ENCODE measurements at places on chromosomes 13 and 19. TPM values are rescaled to one million over a fixed set of nuclear protein-coding genes. Genes with fewer than 3 reads are reported as not detected.

GRCh38 chr19:50772476-50772875 is 2.2 kb downstream of the GPR32 start:
- no peak for DNase-seq
- H3K36me3 ChIP-seq: no peaks in the 10 kb centered on the region
- no peak overlapping the region for H3K27ac ChIP-seq
- H3K4me3 ChIP-seq: no peak overlapping the region
- H3K27me3 ChIP-seq: peaks cover 3% of the 10 kb centered on the region

GRCh38 chr19:7526059-7526929 is 3.9 kb downstream of the MCOLN1 start:
- peaks cover 12% of the 10 kb centered on the region for H3K36me3 ChIP-seq
- H3K27me3 ChIP-seq: no peaks in the 10 kb centered on the region
- DNase-seq: no peak
- no peak overlapping the region for H3K4me3 ChIP-seq
- H3K4me1 ChIP-seq: peaks cover 13% of the 10 kb centered on the region
- H3K27ac ChIP-seq: no peak overlapping the region

- H3K4me1 ChIP-seq: peaks cover 11% of the 10 kb centered on the region
- peak; percentile 67 for DNase-seq
- peaks cover 35% of the 10 kb centered on the region for H3K36me3 ChIP-seq
These were observed 1466.1 kb downstream of the UQCRFS1 start for GRCh38 chr19:27746691-27747380.

GRCh38 chr13:105462098-105462497 is 1073.4 kb downstream of the EFNB2 start:
- H3K27me3 ChIP-seq: no peaks in the 10 kb centered on the region
- no peak for DNase-seq
- H3K4me3 ChIP-seq: no peak overlapping the region
- H3K27ac ChIP-seq: no peak overlapping the region
- peaks cover 31% of the 10 kb centered on the region for H3K4me1 ChIP-seq

DNA sequence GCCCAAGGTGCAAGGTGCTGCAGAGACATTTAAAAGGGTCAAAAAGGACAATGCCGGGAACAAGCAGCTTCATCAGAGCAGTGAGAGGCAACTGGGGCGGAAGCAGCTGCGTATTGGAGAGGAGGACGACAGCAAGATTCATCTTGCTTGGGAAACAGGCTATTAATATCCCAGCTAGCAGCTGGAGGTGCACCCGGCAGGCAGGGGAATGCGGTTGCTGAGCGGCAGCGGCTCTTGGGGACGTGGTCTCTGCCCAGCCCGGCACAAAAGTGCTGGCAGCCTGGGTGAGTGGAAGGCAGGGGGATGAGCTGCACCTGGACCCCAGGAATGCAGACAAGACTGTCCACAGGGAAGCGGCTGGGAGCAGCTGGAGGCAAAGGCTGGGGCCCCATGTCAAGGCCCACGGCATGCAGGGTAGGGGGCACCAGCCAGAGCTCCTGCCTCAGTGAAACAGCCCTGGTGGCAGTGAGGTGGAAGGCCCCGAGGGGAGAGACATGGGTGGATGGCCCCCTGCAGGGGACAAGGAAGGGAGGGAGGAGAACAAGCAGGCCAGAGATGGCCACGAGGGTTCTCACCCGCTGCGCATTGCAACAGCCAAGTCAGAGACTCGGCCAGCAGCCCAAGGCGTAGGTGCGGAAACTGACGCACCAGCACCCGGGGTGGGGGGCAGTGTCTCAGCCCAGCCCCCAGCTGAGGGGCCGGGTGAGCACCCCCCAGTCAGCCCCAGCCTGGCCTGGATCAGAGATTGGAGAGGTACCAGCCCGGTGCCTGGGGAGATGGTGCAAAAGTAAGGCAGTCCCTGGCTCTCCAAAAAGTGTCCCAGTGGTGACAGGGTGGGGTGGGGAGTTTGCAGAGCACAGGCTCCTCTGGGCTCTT is 34.4 kb downstream of the PEPD start:
- H3K27me3 ChIP-seq: no peaks in the 10 kb centered on the region
- H3K4me3 ChIP-seq: no peak overlapping the region
- no peak overlapping the region for H3K27ac ChIP-seq
- H3K4me1 ChIP-seq: no peaks in the 10 kb centered on the region

- peaks cover 1% of the 10 kb centered on the region for H3K36me3 ChIP-seq
- H3K27ac ChIP-seq: no peak overlapping the region
- H3K4me1 ChIP-seq: no peaks in the 10 kb centered on the region
- DNase-seq: no peak
These were observed 9.0 kb downstream of the FPR3 start for GRCh38 chr19:51803967-51804366.

GRCh38 chr13:97505017-97505416 is 71.0 kb downstream of the RAP2A start:
- no peak for DNase-seq
- H3K36me3 ChIP-seq: no peaks in the 10 kb centered on the region
- H3K4me3 ChIP-seq: no peak overlapping the region
- H3K27ac ChIP-seq: no peak overlapping the region
- peaks cover 8% of the 10 kb centered on the region for H3K4me1 ChIP-seq

- peaks cover 5% of the 10 kb centered on the region for H3K27me3 ChIP-seq
- no peaks in the 10 kb centered on the region for H3K36me3 ChIP-seq
- no peaks in the 10 kb centered on the region for H3K4me1 ChIP-seq
These were observed 60.3 kb upstream of the CLDN10 start for GRCh38 chr13:95492044-95492801.

DNA sequence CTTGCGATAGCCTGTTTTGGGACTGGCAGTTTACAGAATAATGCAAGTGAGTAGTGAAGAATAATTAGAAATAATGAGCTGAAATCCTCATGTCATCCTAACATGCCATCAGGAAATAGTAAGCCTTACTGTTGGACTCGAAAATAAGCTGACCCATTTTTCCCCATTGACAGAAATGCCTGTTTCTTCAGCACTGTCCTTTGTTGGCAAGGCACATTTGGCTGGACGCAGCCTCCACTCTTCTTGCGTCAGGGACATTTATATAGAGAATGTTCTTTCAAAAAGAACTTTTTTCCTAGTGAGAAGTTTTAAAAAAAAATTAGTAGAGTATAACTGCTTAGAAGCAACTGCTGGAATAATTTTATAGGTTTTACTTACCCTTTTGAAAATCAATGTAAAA is 47.1 kb downstream of the ARHGAP35 start:
- H3K4me1 ChIP-seq: peaks cover 51% of the 10 kb centered on the region
- no peaks in the 10 kb centered on the region for H3K27me3 ChIP-seq
- no peak overlapping the region for H3K4me3 ChIP-seq
- H3K36me3 ChIP-seq: peaks cover 5% of the 10 kb centered on the region

- no peak overlapping the region for H3K4me3 ChIP-seq
- no peak overlapping the region for H3K27ac ChIP-seq
- H3K27me3 ChIP-seq: peaks cover 2% of the 10 kb centered on the region
- no peaks in the 10 kb centered on the region for H3K36me3 ChIP-seq
These were observed 165.3 kb downstream of the IER2 start for GRCh38 chr19:13315495-13315894.

- peak; percentile 44 for DNase-seq
- peak overlapping the region; percentile 96 for H3K27ac ChIP-seq
- H3K4me1 ChIP-seq: peaks cover 27% of the 10 kb centered on the region
- no peaks in the 10 kb centered on the region for H3K27me3 ChIP-seq
- H3K4me3 ChIP-seq: peak overlapping the region; percentile 92
- peaks cover 16% of the 10 kb centered on the region for H3K36me3 ChIP-seq
These were observed 744 bp downstream of the ZNF805 start for GRCh38 chr19:57241176-57241575.

DNA sequence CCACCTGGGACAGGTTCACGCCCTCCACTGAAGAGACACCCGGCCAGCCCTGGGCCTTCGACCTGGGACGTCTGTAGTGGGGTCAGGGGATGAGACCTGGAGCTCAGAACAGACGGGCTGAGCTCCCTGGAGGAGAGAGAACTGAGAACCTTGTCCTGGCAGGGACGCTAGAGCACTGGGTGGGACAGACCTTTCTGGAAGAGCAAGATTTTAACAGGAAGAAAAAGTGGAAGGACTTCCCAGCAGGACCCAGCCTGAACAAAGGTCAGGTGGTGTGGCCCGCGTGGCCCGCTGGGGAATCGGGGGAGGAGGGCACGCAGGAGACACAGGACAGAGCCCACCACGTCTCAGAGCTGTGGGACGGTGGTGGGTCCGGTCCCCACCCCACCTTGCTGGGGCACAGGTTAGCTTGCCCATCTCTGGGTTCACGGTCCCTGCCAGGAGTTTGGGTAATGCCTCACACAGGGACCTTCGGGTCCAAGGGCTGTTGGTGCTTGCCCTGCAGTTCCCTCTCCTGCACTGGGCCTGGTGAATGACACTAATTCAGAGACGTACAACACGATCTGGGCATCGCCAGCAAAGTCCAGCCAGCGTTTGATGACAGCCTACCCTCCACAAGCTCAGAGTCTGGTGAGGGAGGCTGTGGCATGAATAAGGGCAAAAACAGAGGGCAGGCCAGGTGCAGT is 1.2 kb upstream of the EFNA2 start:
- H3K4me1 ChIP-seq: peaks cover 14% of the 10 kb centered on the region
- H3K36me3 ChIP-seq: peaks cover 2% of the 10 kb centered on the region
- no peak for DNase-seq
- peak overlapping the region; percentile 62 for H3K4me3 ChIP-seq

DNA sequence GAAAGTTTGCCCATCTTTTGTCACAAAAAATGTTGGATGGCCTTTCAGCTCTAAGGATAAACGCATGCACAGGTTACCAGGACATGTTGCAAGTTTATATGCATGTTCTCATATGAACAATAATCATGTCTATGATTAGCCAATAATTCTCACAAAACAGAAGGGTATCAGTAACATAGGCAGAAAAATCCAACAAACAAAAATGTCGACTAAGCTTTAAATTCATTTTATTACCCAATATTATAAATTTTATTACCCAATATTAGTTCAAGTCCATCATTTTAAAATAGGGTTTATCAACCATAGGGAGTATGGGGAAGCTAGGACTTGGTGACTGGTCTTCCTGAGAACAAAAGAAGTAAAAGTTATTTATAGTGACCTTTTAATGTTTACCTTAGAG is 93.1 kb downstream of the ENOX1 start:
- H3K36me3 ChIP-seq: no peaks in the 10 kb centered on the region
- H3K27me3 ChIP-seq: no peaks in the 10 kb centered on the region
- no peak for DNase-seq
- peaks cover 23% of the 10 kb centered on the region for H3K4me1 ChIP-seq

DNA sequence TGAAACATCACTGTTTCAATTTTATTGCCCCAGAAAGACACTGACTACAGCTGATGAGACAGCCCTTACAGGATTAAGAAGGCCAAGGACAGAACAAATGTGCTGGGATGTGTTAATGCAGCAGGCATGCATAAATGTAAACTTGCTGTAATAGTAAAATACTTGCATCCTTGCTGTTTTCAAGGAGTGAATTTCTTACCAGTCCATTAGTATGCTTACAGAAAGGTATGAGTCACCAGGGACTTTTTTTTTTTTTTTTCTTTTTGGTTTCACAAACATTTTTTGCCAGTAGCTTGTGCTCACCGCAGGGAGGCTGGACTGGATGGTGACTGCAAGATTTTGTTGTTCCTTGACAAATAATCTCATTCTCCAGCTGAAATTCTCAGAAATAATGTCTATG is 55.1 kb downstream of the GPR180 start:
- H3K4me3 ChIP-seq: no peak overlapping the region
- peaks cover 2% of the 10 kb centered on the region for H3K36me3 ChIP-seq
- peak overlapping the region; percentile 5 for H3K27ac ChIP-seq
- H3K27me3 ChIP-seq: peaks cover 19% of the 10 kb centered on the region

DNA sequence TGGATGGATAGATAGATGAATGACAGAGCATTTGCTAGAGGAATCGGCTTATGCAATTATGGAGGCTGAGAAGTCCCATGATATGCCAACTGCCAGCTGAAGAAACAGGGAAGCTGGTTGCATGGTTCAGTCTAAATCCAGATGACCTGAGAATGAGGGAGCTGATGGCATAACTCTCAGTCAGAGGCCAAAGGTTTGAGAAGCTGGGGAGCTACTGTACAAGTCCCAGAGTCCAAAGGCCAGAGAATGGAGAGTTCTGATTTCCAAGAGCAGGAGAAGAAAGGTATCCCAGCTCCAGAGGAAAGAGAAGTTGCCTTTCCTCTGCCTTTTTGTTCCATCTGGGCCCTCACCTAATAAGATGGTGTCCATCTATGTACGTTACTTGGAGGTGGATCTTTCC is 108.3 kb downstream of the CDK8 start:
- H3K27me3 ChIP-seq: no peaks in the 10 kb centered on the region
- no peak for DNase-seq
- no peak overlapping the region for H3K4me3 ChIP-seq
- peaks cover 13% of the 10 kb centered on the region for H3K36me3 ChIP-seq

- no peaks in the 10 kb centered on the region for H3K27me3 ChIP-seq
- no peaks in the 10 kb centered on the region for H3K36me3 ChIP-seq
- H3K4me1 ChIP-seq: no peaks in the 10 kb centered on the region
These were observed 128.9 kb upstream of the RXFP2 start for GRCh38 chr13:31610270-31610998.

DNA sequence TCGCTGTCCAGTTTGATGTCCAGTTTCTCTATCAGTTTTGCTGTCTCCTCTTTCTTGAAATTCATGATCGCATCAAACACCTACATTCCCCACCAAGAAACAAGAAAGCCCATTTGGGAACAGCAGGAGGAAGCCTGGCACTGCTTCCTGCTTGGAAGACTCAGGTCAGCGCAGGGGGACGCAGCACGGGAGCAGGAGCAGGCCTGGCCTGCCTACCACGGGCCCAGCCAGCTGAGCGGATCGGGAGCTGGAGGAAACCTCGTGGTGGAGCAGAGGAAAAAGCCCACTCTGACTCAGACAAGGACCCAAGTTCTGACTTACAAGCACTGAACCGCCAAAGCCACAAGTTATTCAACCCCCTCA is 3.9 kb downstream of the EEF2 start:
- H3K4me1 ChIP-seq: peaks cover 33% of the 10 kb centered on the region
- no peak overlapping the region for H3K4me3 ChIP-seq
- H3K36me3 ChIP-seq: peaks cover 50% of the 10 kb centered on the region
- H3K27me3 ChIP-seq: no peaks in the 10 kb centered on the region
- H3K27ac ChIP-seq: peak overlapping the region; percentile 56

GRCh38 chr19:33293255-33294057 is 8.9 kb downstream of the CEBPA start:
- no peak overlapping the region for H3K4me3 ChIP-seq
- H3K27me3 ChIP-seq: peaks cover 16% of the 10 kb centered on the region
- DNase-seq: no peak
- H3K4me1 ChIP-seq: no peaks in the 10 kb centered on the region
- H3K27ac ChIP-seq: no peak overlapping the region
- H3K36me3 ChIP-seq: no peaks in the 10 kb centered on the region

GRCh38 chr13:25064396-25064795 is 31.5 kb upstream of the PABPC3 start:
- DNase-seq: no peak
- H3K4me1 ChIP-seq: no peaks in the 10 kb centered on the region
- H3K36me3 ChIP-seq: no peaks in the 10 kb centered on the region
- peaks cover 16% of the 10 kb centered on the region for H3K27me3 ChIP-seq

GRCh38 chr13:97333983-97334382 is 100.0 kb upstream of the RAP2A start:
- no peak for DNase-seq
- peaks cover 27% of the 10 kb centered on the region for H3K4me1 ChIP-seq
- H3K36me3 ChIP-seq: peaks cover 12% of the 10 kb centered on the region
- no peak overlapping the region for H3K4me3 ChIP-seq
- no peak overlapping the region for H3K27ac ChIP-seq

GRCh38 chr13:40192452-40192851 is 474.0 kb downstream of the FOXO1 start:
- no peaks in the 10 kb centered on the region for H3K36me3 ChIP-seq
- no peak for DNase-seq
- peaks cover 8% of the 10 kb centered on the region for H3K27me3 ChIP-seq
- H3K4me1 ChIP-seq: peaks cover 26% of the 10 kb centered on the region

Gene FOXO1
- 10.0 TPM for total RNA-seq

Gene ITGBL1
- total RNA-seq: 1,450 TPM

Gene CGB3
- not detected for total RNA-seq

Gene PSG11
- not detected for total RNA-seq

Gene PPP2R1A
- total RNA-seq: 257 TPM

Gene ZNF285
- total RNA-seq: 5.3 TPM

Gene PTGER1
- 1.6 TPM for total RNA-seq

Gene ATP4A
- not detected for total RNA-seq

Gene LAIR2
- not detected for total RNA-seq

Gene NOTCH3
- total RNA-seq: 200 TPM

Gene CYP2S1
- total RNA-seq: not detected

Gene LGALS13
- total RNA-seq: not detected

Gene NCR1
- not detected for total RNA-seq

Measured in osteocyte (in vitro differentiated cells).